Iris pigment epithelial cell (primary cell): ENCODE measurements at places on chromosomes 2 and 18.

DNA sequence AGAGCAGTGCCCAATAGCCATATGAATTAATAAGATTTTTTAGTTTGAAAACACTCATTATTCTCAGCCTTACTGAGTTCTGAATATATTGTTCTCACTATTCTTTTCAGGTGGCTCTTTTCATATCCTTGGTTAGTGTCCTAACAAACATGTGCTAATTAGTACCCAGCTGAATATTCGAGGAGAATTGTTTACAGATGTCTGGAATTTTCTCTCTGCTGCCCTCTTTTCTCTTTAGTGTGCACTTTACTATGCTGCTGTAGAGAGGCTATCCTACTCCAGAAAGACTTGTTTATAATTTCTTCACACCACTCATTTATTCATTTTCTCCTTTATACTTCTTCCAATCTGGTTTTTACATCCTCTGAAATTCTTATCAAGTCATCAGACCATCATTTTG, 405.3 kb downstream of the SPAG16 start:
- no peak for DNase-seq

DNA sequence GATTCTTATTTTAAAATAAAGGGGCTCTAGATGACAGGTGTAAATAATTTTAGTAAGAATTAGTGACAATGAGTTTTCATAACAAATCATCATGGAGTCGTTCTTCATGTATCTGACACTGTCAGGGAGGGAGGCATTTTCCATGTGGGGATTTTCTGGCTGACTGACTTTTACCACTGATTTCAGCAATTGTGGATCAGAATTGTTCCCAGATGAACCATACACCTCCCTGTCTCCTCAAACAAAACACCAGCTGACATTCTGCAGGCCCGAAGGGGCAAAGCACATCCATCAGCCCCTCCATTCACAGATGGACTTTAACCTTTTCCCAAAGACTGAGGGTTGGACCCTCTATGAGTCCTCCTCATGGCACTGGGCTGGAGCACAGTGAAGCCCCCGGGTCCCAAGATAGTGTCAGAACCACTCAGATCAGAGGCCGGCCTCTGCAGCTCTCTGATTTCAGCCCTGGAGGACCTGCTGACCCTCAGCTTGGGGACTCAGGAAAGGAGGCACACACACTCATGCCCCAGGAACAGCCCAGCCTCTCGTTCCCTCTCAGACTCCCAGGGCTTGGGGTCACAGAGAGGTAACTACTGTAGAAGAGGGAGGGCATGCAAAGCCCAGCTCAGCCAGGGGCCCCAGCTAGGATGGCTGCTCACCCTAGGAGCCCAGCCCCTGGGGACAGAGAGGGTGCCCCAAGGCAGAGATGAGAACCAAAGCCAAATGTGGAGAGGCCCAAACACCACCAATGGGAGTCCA, 43.2 kb upstream of the LOXHD1 start:
- no peak for DNase-seq

GRCh38 chr2:235328991-235329390, 164.9 kb upstream of the AGAP1 start:
- DNase-seq = peak; percentile 14

- peak; percentile 9 for DNase-seq
Measured at GRCh38 chr2:21916934-21917522, 793.3 kb downstream of the TDRD15 start.

DNA sequence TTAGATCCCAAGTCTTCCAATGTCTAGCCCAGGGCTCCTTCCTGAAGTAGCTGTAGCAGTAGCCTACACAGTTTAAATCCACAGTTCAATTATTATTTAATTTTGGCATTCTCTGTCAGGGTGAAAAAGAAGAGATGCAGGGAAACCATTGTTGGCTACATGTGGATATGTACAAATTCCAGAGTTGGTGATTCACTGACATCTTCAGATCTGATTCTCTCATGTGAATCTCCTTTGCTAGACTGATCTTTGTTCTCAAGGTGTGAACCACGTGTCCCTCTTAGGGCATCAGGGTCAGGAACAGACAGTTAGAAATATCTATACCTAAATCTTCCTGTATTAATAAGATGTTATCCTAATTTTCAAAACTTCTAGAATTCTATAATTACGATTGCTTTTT, 36.7 kb downstream of the ADCYAP1 start:
- DNase-seq = no peak

- DNase-seq = no peak
Measured at GRCh38 chr2:65701191-65701590, 268.8 kb upstream of the SPRED2 start.

DNA sequence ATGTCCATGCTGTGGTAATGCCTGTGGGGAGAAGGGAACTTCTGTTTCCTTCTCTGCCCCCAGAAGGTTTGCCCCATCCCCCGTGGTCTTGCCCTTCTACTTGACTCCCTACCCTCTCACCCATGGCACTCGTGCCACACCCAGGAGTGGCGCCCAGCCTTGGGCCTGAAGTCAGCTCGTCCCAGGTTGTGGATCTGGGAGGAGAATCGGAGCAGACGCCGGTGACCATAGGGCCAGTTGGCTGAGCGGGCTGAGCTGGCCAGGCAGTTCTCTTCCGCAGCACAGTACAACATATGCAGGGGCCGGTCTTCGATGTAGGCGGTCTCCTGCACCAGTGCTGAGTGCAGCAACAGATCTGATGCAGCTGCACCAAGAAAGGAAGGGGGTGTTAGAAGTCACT, 4.7 kb downstream of the HTRA2 start:
- no peak for DNase-seq

- DNase-seq = no peak
Measured at GRCh38 chr2:235506997-235507615, 13.3 kb downstream of the AGAP1 start.

DNA sequence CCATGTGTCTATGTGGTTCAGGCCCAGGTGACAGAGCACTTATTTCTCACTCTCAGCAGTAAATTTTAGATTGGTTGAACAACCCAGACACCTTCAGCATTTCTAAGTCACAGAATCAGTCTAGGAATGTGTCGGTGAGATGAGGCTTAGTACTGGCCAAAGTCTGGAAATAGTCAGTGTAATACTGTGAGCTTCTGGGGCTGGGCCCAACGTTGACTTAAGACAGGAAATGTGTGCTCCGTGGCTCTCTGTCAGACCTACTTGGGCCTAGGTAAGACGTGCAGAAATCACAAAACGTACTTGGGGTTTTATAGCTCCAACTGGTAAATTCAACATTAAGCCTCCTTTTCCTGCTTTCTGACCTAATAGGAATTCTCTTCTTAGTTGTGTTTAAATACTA, 160.3 kb upstream of the COL3A1 start:
- DNase-seq = peak; percentile 90

GRCh38 chr18:59835605-59836379, 64.0 kb upstream of the PMAIP1 start:
- DNase-seq = peak; percentile 54

DNA sequence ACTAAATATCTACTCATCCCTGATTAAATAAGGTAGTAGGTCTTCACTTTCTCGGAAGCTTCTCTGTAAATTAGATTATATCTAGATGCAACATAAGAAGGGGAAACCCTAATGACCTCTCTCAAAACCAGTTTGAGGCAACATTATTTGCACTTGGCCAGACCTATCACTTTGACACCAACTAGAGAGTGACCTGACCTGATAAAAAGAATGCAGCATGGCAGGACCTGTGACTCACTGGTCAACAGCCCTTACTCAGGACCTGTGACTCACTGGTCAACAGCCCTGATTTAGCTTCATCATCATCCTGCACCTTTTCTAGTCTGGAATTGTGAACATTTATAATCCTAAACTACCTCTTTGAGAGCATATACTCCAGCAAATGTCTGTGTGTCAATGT, 1957.7 kb upstream of the CELF4 start:
- peak; percentile 59 for DNase-seq
